Mucosa of descending colon (tissue), 3 donors: ENCODE measurements at places on chromosomes 12 and 14.

DNA sequence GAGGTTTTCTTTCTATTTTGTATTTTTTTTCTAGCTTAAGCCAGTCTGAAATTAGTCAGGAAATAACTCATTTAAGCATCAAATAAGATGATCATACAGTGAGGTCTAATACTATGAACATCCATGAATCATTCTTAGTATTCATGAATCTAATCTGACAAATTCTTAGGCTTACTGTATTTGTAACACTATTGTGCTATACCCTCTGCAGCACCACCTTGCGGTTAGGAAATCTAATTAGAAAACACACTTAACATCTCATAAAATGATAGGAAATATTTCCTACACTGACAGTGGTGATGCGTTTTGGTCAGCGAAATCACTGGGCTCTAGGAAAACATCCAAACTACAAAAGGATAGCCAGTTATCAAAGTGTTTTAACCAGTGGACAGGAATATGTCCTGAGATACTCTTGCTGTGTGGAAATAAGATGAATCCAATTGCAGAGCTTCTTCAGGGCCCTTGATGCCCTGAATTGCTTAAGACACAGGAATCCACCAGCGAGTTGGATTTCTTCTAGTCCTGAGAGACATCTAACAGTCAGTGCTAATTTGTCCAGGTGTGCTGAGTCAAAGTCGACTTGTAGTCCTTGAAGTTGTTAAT is 109.3 kb upstream of the MYF6 start:
- DNase-seq = no peak

GRCh38 chr12:27095346-27095745 is 13.0 kb upstream of the C12orf71 start:
- no peak for DNase-seq

- no peak for DNase-seq
Observed at GRCh38 chr14:90830931-90831701, 14.9 kb upstream of the TTC7B start.

GRCh38 chr12:62146318-62146717 is 113.9 kb upstream of the USP15 start:
- no peak for DNase-seq

GRCh38 chr12:1913377-1914113 is 4.9 kb downstream of the CACNA2D4 start:
- DNase-seq = no peak

DNA sequence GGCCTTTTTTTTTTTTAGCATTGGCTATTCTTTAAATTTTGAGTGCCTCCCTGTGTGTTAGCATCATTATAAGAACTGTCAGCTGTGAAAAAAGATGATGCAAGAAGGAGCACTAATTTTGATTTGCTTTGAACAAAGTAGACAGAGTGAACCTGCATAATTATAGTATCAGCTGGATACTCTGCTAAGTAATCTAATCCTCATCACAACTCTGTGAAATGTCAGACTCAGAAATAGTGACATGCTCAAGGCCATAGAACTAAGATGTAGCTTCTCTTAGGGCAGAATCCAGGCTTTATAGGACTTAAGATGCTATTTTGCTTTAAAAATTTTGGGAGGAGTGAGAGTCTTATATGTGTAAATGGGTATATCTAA is 31.9 kb downstream of the FBXO34 start:
- no peak for DNase-seq

GRCh38 chr12:14841761-14842160 is 1.6 kb downstream of the ART4 start:
- no peak for DNase-seq

DNA sequence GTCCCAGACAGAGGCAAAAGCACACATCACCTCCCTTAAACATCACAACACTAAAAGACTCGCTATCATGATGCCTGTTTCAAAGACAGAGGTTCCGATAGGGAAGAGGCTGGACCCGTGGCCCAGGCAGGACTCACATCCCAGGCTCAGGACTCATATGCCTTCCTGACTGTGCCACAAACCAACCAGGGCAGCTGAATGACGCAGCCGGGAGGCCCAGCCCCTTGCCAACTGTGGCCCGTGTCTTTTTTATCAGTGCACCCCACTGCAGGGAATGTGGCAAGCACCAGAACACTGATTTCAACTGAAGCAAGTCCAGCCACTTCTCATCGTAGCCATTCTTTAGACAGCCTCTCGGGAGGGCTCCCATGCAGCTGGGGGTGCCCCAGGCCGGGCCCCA is 132.3 kb downstream of the KSR2 start:
- DNase-seq = no peak

DNA sequence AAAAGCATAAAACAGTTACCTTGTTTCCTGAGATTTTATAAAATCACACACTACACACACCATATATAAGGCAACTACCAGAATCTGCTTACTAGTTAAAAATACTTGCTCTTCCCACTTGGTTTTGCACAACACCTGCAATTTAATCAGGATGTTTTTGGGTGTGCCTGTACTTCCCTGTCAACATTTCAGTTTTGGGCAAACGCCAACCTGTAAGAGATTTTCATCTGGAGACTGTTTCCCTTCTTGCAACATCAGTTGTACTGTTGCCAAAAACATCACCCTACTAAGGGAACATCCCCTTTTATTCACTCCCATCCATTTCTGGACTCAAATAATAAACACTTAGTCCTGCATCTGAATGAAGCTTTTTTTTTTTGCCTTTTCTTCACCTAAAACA is 172.3 kb downstream of the DUSP6 start:
- no peak for DNase-seq

GRCh38 chr14:72605096-72605920 is 288.6 kb downstream of the DPF3 start:
- no peak for DNase-seq
